Spinal cord (tissue), 10 donors: ENCODE measurements at places on chromosomes 2 and 18. TPM values are rescaled to one million over a fixed set of nuclear protein-coding genes. Genes with fewer than 3 reads are reported as not detected.

APOB gene
- 0.27 TPM for polyA plus RNA-seq

TBR1 gene
- not detected for polyA plus RNA-seq

REG3A gene
- polyA plus RNA-seq = not detected

CYP27A1 gene
- polyA plus RNA-seq = 10.3 TPM

CNDP1 gene
- 1.3 TPM for polyA plus RNA-seq

POTEJ gene
- polyA plus RNA-seq = not detected

PNKD gene
- 101 TPM for polyA plus RNA-seq

SMYD1 gene
- polyA plus RNA-seq = not detected

UGT1A7 gene
- polyA plus RNA-seq = not detected

SERPINB4 gene
- polyA plus RNA-seq = not detected

HES6 gene
- polyA plus RNA-seq = 114 TPM

MYL1 gene
- 1.2 TPM for polyA plus RNA-seq

L3MBTL4 gene
- 4.2 TPM for polyA plus RNA-seq

UGT1A5 gene
- not detected for polyA plus RNA-seq

NEB gene
- polyA plus RNA-seq = 7.0 TPM

NETO1 gene
- polyA plus RNA-seq = 42.6 TPM

IL37 gene
- polyA plus RNA-seq = not detected

BCL11A gene
- polyA plus RNA-seq = 61.6 TPM

CDH19 gene
- polyA plus RNA-seq = 4.0 TPM

EMILIN2 gene
- polyA plus RNA-seq = 10.1 TPM

RGPD4 gene
- polyA plus RNA-seq = 0.14 TPM

DPP10 gene
- 54.3 TPM for polyA plus RNA-seq

CYP20A1 gene
- polyA plus RNA-seq = 21.2 TPM

NEU2 gene
- not detected for polyA plus RNA-seq
